Stimulated activated CD8-positive, alpha-beta memory T cell treated with anti-CD3 and anti-CD28 coated beads, Interleukin-7, amount 100 ng/mL, for 1 hour (primary cell): ENCODE measurements at places on chromosomes 1 and 21.

DNA sequence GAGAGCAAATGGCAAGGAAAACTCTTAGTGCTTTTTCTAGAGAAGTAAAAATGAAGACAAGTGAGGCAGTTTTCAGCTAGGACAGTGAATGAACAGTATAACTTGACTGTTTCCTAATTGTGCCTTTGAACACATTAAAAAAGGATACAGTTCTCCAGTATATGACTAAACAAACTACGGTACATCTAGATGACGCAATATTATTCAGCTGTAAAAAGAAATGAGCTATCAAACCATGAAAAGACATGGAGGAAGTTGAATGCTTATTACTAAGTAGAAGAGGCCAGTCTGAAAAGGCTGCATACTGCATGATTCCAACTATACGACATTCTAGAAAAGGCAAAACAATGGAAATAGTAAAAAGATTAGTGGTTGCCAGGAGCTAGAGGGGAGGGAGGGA lies 206.3 kb downstream of the SIPA1L2 start:
- DNase-seq, result no peak

DNA sequence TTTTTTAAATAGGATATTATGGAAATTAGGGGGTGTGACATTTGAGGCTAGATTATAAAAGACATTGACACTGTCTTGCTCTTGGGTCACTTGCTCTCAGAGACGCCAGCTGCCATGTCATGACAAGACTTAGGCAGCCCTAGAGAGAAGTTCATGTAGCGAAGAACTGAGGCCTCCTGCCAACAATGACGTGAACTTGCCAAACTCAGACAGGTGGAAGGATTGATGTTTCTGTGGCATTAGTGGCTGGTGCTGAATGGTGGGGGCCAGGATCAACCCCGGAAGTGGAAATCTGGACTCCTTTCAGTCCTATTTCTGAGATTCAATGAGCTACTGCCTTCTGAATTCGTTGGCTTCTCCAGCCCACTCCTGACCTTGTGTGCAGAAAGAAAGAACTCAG lies 14.7 kb downstream of the NCF2 start:
- DNase-seq, result no peak

- no peak for DNase-seq
Observed at GRCh38 chr1:8047112-8047511, 21.0 kb upstream of the ERRFI1 start.

- no peak for DNase-seq
Observed at GRCh38 chr1:14511796-14512585, 86.5 kb upstream of the KAZN start.

- no peak for DNase-seq
Observed at GRCh38 chr1:117794073-117794472, 135.3 kb downstream of the GDAP2 start.

GRCh38 chr1:70487910-70488665 lies 77.0 kb downstream of the CTH start:
- no peak for DNase-seq

GRCh38 chr1:112247961-112248360 lies 148.1 kb upstream of the CTTNBP2NL start:
- no peak for DNase-seq

DNA sequence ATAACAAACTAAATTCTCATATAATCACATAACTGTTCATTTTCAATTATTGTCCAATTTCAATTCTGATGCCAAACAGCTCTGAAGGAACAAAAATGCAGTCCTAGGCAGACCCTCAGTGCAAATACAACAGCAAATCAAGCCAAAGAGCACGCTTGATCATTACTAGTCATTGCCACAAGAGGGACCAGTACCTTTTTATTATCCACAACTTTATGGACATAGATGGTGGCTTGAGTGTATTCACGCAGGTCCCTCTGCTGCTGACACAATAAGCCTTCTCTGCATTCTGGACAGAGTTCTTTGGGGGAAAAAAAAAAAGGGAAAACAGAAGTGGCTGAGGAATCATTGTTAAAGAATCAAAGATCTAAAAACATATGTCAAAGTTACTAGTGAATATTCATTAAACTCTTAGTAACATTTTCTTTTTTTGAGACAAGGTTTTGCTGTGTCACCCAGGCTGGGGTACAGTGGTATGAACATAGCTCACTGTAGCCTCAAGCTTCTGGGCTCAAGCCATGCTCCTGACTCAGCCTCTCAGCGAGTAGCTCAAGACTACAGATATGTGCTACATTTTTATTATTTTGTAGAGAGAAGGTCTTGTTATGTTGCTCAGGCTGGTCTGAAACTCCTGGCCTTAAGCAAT lies 34.3 kb upstream of the RAP1GAP start:
- no peak for DNase-seq

- no peak for DNase-seq
Observed at GRCh38 chr1:24503059-24503751, 569 bp downstream of the RCAN3 start.

DNA sequence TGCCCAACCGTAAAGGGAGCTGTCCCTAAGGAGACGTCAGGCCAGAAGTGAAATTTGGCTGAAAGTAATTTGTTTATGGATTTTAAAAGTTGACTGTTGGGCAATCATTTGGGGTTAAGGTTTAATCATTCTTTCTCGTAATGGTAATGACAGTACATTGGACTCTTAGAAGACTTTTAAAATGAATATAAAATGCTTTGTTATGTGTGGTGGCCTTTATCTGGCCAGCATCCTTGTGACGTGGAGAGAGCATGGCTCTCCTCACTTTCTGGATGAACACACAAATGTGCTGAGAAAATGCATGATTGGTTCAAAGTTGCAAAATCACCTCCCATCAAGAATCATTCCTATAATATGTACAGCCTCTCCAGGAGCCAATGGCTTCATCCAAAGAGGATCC lies 160.2 kb downstream of the DHRS3 start:
- no peak for DNase-seq

DNA sequence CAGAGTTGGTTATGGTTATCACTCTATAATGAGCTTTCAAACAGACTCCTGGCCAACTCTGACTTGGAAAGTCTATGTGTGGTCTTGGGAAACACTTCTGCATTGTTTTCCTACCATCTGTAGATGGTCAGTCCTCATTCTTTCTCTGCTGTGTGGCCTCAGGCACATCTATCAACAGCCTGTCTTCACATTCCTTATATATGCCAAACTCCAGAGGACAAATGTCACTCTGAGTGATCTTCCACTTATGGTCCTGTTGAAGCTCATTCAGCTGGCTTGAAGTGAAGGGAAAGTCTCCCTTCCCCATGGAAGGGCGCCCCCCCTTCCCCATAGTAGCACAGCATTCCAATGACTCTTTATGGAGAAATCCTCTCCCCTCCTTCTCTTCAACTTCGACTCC lies 58.7 kb downstream of the VANGL2 start:
- DNase-seq, result no peak

DNA sequence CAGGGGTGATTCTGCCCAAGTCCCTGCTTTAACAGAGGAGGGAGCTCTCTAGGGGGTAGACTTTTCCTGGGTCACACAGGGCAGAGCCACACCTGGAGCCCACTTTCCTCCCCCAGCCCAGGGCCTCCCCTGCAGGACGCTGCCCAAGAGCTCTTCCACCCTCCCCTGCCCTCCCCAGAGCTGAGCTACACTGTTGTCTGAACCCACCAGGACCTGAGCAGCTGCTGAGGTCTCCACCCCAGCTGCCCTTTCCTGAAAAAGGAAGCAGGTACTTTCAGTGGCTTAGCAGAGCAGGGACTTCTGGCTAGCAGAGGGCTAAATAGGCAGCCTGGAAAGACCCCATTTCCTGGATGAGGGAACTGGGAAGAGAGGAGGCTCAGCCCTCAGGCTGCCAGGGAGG lies 169.3 kb upstream of the ETV3 start:
- no peak for DNase-seq

- no peak for DNase-seq
Observed at GRCh38 chr1:90573736-90574135, 143.4 kb downstream of the BARHL2 start.

- DNase-seq, result no peak
Observed at GRCh38 chr21:45306832-45307571, 19.3 kb upstream of the POFUT2 start.

GRCh38 chr1:185960422-185961321 lies 226.5 kb downstream of the HMCN1 start:
- no peak for DNase-seq

DNA sequence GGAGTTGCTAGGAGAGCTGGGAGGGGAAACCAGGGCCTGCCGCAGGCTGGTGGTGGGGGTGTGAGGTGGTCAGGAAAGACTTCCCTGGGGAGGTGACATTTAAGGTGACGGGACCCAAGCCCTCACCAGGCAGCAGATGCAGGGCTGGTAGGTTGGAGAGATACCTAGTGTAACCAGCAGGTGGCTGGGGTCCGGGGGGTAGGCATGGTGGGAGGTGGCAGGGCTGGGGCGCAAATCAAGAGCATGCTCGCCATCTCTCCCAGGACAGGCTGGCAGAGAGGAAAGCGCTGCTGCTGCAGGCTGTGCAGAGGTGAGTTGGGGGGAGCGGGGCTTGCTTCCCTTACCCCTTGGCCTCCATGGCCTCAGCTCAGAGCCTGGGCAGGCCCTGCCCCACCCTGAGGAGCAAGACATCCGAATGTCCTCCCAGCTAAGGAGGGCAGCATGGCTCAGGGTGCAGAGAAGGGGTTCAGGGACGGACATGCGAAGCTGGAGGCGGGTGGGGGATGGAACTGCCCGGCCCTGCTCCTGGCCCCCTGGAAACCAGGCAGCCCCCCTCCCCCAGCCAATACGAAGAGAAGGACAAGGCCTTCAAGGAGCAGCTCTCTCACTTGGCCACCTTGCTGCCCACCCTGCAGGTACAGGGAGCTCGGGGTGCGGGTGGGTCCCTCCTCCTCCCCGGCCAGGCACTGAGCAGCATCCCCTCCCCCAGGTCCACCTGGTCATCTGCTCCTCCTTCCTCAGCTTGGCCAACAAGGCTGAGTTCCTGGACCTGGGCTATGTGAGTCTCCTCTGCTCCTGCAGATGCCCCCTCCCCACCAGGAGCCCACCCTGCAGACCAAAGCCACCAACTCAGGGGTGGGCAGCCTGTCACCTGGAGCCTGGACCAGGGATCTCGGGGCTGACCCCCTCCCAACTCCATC lies 4.0 kb downstream of the RNF207 start:
- no peak for DNase-seq

DNA sequence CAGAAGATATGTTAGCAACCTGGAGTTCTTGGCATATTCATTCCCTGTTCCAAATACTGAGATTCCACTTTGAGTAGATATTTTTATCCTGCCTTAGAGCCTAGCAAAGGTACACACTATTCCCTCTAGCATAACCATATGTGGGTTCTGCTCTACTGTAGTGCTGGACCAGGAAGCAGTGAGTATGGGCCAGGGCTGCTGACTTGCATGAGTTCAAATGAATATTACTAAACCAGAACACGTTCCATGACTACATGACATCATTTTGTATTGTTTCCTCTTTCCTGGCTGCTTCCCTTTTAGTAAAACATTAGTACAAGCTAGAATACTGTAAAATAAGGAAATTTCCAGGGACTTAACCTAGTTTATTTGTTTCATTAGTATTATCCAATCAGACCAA lies 41.1 kb downstream of the TNFSF18 start:
- DNase-seq, result no peak

- no peak for DNase-seq
Observed at GRCh38 chr1:159864262-159864661, 1.8 kb upstream of the VSIG8 start.

GRCh38 chr1:92037400-92037799 lies 7.6 kb downstream of the EPHX4 start:
- no peak for DNase-seq

- no peak for DNase-seq
Observed at GRCh38 chr1:160876311-160876710, 8.7 kb downstream of the ITLN1 start.

DNA sequence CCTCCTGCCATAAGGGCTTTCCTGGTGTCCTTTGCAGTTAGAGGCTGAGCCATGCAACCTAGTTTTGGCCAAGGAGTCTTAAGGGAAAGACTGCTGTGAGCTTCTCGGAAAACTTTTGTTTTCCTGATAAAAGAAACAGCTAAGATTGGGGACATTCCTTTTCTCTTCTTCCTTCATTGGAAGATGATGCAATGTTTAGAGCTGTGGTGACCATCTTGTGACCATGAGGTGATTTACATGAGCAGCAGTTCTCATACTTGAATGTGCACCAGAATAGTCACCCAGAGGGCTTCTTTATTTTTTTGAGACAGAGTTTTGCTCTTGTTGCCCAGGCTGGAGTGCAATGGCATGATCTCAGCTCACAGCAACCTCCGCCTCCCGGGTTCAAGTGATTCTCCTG lies 20.4 kb upstream of the SMAP2 start:
- no peak for DNase-seq

GRCh38 chr1:24961961-24962861 lies 32.1 kb upstream of the RUNX3 start:
- no peak for DNase-seq

DNA sequence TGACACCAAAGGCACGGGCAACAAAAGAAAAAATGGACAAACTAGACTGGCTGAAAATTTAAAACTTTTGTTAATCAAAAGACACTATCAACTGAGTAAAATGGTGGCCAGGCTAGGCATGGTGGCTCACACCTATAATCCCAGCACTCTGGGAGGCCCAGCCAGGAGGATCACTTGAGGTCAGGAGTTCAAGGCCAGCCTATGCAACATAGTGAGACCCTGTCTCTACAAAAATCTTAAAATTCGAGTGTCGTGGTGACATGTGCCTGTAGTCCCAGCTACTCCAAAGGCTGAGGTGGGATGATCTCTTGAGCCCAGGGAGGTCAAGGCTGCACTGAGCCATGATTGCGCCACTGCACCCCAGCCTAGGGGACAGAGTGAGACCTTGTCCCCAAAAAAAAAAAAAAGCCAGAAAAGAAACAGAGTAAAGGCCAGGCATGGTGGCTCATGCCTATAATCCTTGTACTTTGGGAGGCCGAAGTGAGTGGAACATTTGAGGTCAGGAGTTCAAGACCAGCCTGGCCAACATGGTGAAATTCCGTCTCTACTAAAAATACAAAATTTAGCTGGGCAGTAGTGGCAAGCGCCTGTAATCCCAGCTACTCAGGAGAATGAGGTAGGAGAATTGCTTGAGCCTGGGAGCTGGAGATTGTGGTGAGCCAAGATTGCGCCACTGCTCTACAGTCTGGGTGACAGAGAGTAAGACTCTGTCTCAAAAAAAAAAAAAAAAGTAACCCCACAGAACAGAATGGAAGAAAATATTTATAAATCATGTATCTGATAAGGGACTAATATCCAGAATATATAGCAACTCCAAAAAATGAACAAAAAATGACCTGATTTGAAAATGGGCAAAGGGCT lies 8.0 kb downstream of the TUT4 start:
- no peak for DNase-seq

- no peak for DNase-seq
Observed at GRCh38 chr1:49306507-49307070, 529.9 kb upstream of the BEND5 start.

DNA sequence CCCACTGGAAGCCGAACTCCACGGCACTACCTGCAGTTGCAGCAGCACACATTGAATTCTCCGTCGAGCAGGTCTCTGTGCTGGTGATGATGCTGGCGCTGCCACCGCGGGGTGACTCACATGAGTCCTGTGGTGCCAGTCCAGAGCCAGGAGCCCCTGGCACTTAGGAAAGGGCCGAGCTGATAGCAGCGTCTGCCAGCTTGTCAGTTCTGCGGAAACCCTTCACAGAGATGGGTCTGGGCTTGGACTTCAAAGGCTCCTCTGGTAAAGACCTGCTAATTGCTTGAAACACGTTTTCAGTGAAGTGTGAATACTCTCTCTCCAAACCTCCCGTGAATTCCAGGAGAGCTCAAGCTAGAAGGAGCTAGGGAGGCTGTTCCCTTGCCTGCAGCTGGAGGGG lies 92.2 kb downstream of the GRIK3 start:
- no peak for DNase-seq
